Breast epithelium (tissue), 4 donors: ENCODE measurements at places on chromosomes 5 and 9.

- DNase-seq, result no peak
Observed at GRCh38 chr5:132026516-132027008, 15.1 kb upstream of the ACSL6 start.

- peak; percentile 64 for DNase-seq
Observed at GRCh38 chr5:150409638-150410523, 2.8 kb downstream of the CD74 start.

DNA sequence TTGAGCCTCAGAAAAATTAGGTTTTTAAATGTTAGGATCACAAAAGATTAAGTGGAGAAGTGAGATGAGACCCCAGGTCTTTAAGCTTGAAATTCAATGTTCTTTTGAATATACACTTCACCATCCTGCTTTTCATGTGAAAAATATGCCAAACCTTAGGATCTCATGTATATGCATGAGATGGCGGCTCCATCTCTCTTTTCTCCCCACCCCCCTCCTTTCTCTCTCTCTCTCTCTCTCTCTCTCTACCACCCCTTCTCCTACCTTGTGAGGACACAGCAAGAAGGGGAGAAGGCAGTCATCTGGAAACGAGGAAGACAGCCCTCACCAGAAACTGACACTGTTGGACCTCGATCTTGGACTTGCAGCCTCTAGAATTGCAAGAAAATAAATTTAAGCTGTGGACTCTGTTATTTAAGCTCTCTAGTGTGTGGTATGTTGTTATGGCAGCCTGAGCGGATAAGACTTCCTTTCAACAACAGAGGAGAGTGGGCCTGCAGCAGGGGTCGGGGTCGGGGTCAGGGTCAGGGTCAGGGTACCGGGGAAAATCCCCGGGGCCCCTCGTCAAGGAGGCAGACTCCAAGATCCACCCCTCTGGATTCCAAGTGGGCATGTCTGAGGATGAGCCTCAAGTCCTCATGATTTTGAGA, 16.4 kb upstream of the ALDH1B1 start:
- DNase-seq, result no peak

DNA sequence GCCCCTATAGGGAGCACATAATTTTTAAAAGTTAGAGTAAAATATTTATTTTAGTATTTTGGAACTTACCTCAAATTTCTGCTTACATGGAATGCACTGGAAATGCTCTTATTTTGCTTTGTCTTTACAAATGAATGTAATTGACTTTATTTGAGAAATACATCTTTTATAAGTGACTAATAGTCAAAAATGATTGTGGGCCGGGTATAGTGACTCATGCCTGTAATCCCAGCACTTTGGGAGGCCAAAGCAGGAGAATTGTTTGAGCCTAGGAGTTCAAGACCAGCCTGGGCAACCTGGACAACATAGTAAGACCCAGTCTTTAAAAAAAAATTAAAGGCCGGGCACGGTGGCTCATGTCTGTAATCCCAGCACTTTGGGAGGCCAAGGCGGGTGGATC, 5.8 kb downstream of the HMGCR start:
- DNase-seq, result no peak

GRCh38 chr5:79771387-79771786, 81.8 kb downstream of the CMYA5 start:
- no peak for DNase-seq

DNA sequence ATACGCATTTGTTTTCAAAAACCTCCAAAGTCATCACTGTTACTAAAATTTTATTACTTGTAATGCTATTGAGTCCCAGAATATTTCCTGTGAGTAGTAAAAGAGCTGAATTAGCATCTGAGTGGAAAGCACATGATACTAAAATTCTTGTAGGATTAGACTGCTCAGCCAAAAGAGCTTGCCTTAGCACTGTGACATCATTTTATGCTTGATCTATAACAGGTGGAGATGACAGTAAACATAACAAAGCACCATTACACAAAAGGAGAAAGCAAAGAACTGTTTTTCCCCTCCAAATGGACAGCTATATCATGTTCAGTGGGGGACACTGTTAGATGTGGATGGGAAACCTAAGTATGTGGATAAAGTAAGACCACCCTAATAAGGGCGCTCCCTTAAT, 5.8 kb upstream of the JAK2 start:
- no peak for DNase-seq

- no peak for DNase-seq
Observed at GRCh38 chr5:685262-686171, 7.6 kb downstream of the TPPP start.
